ENCODE measurements at places on chromosomes 12 and 14.
A peak's percentile ranks its signal among the peaks of the same experiment; 100 is the strongest.

DNA sequence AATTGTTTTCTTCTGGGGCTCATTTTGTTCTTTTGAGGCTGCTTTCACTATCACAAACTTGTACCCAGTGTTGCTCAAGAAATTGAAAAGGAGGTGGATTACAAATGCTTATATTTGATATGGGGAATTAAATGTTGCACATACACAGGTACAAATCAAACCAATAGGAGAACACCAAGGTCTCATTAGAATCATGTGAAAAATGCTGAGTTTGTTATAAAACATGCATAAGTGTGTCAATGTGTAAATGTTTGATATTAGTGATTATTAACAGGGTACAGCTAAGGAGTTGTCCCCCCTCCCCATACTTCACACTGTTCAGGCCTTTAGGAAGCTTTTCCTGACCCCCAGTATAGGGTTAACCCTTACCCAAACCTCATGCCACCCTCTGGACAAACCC, 971.2 kb upstream of the SEL1L start:
- DNase-seq = no peak

GRCh38 chr12:74043343-74043742, 494.3 kb upstream of the ATXN7L3B start:
- no peak for DNase-seq

DNA sequence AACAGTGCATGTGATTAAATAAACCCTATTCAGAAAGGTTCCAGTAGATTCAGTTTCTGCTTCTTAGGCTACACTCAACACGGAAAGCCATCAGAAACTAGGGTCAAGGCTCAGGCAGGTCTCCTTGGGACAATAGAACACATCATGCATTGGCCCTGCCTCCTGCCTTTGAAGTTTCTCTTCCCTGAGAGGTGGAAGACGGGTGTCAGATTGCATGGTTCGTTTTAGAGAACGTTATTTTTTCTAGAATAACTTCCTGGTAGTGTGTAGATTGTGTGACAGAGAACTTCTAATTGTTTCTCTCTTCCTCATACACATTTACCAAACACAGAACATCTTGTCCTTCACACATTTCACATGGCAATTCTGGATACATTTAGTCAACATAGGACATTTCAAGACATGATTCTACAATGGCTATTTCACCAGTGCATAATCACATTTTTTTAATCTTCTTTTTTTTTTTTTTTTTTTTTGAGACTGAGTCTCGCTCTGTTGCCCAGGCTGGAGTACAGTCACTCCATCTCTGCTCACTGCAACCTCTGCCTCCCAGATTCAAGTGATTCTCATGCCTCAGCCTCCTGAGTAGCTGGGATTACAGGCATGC, 106.6 kb upstream of the AMN1 start:
- no peak for DNase-seq

GRCh38 chr14:68377459-68377858, 415.4 kb downstream of the ZFP36L1 start:
- no peak for DNase-seq

GRCh38 chr14:88481794-88482193, 73.0 kb downstream of the PTPN21 start:
- DNase-seq = no peak

DNA sequence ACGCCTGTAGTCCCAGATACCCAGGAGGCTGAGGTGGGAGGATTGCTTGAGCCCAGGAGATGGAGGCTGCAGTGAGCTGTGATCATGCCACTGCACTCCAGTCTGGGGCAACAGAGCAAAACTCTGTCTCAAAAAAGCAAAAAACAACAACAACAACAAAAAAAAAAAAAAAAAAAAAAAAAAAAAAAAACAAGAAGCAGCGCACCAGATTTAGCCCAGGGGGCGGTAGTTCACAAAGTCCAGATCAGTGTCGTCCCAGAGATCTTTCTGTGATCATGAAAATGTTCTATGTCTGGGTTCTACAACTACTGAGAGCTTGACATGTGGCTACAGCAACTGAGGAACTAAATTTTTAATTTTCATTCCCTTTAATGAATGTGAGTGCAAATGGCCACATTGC, 27.4 kb downstream of the OAS2 start:
- no peak for DNase-seq

DNA sequence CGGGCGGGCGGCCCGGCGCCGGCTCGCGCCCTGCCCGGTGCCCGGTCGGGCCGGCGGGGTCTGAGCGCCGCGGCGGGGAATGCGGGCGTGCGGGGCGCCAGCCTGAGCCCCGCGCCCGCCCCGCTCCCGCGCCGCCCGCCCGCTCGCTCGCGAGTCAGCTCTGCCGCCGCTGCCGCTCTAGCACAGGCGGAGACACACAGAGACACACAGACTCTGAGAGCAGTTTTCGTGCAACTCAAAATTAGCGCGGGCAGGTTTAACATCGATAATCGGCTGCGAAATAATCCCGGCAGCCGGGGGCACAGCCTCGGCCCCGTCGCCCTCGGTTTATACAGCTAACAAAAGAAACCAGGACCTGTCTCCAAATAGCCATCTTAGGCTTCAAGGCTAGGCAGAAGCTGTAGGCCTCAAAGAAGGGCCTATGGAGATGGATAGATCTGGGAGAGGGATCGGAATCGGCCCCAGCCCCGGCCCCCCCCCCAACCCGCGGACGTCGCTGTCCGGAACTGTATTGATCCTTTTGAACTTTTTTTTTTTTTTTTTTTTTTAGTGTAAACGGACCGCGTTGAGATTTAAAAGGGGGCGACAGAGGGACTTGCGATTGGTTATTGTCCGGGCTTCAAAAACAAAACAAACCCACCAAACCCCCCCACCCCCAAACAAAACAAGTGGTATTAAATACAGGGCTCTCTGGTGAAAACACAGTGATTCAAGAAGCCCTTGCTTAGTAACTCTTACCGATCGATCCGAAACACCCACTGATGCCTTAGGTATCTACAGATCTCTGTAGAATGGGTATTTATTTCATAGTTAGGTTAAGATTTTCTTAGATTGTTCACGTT, 1.1 kb downstream of the ARID2 start:
- DNase-seq = peak; percentile 67

- DNase-seq = no peak
These were observed 22.4 kb upstream of the FKBP4 start for GRCh38 chr12:2772370-2772769.

- DNase-seq = no peak
These were observed 30.3 kb upstream of the INSM2 start for GRCh38 chr14:35503646-35504045.

GRCh38 chr12:56922031-56922430, 12.2 kb downstream of the SDR9C7 start:
- DNase-seq = no peak

DNA sequence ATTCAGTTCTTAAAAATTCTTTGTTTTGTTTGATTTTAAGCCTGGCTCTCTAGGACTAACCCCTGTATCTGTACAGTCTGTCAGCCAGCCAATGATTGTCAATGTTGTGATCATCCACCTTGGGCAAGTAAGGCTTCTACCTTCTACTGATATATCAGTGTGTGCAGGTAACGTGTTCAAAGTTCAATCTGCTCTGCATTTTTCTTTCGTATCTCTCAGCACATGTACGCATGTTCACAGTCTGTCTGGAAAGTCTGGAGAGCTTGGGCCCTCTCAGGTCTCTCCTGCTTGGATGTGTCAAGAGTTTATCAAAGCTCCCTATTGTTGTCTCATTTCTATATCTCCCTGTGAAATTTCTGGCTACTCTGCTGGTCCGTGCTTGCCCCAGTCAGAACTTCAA, 138.6 kb upstream of the VRK1 start:
- no peak for DNase-seq

DNA sequence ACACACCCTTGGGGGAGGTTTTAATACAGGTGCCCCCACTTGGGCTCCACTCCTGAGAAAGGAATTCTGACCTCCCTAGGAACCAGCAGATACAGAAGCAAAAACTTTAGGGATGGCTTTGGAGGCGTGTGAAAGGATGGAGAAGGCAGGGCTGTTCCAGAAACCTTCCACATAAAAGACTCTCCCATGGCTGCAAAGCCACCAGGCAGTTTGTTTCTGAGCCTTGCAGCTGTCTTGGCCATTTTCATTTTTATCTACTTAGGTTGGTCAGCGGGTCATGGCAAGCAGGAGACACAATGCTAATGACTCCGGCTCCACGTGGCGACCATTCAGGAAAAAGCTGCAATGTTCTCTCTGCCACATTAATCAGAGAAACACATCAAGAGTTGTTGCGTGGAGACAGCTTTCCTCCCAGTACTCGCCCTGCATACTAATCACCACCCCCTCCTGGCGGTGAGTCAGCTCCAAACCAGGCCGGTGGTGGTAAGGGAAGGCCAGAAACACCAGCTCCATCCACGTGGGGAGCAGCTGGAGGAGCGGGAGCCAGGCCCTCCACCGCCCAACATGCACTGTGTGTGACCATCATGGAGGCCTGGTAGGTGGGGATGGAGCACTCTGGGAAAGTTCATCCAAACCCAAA, 30.9 kb upstream of the IRF2BPL start:
- DNase-seq = no peak

DNA sequence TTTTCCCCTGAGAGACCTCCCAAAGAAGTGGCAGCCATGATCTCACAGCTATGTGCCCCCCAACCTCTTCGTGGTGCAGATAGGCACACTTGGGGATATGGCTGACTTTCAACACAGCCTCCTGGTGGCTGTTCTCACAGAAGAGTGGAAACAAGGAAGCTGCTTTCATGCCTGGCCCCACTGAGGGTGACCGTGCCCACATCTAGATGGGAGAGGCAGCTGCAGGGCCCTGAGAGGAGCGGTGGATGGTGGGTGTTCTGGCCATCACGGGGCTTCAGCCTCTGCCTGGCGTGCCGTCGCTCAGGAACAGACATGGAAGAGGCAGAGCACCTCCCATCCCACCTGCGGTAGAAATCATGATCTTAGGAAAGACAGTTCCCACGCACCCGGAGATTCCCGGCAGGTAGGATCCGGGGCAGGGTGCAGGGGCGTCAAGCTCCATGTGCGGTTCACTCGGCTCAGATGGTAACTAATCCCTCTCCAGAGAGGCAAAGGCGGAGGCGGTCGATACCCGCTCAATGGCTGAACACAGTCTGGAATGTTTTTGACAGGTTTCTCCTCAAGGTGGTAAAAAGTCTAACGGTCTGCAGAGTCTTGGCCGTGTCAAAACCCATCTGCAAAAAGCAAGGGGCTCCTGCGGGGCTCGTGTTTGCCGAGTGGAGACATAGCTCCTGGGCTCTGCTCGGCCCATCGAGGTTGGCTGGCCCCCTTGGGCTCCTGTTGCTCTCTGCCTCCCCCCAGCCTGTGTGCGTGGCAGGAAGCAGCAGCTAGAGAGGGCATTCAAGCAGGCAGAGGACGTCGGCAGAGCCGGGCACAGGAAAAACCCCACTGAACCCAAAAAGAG, 225.2 kb upstream of the RTL1 start:
- DNase-seq = no peak

GRCh38 chr12:115209230-115209629, 525.3 kb upstream of the TBX3 start:
- no peak for DNase-seq

DNA sequence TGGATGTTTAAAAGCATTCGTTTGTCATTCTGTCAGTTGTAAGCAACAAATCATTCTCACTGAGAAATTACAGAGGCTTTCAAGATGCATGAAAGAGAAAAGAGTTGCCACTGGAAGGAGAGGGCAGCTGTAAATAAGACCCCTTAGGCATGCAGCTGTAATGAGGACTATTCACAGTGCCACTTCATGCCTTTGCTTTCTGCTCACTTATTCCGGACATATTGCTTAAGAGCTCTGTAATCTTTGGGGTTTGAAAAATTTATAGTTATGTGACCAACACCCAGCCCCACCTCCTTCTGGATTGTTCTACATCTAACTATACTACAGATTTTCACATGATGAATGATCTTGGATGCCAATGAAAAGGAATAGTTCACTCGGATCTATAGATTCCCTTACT, 194.8 kb upstream of the DCN start:
- no peak for DNase-seq

DNA sequence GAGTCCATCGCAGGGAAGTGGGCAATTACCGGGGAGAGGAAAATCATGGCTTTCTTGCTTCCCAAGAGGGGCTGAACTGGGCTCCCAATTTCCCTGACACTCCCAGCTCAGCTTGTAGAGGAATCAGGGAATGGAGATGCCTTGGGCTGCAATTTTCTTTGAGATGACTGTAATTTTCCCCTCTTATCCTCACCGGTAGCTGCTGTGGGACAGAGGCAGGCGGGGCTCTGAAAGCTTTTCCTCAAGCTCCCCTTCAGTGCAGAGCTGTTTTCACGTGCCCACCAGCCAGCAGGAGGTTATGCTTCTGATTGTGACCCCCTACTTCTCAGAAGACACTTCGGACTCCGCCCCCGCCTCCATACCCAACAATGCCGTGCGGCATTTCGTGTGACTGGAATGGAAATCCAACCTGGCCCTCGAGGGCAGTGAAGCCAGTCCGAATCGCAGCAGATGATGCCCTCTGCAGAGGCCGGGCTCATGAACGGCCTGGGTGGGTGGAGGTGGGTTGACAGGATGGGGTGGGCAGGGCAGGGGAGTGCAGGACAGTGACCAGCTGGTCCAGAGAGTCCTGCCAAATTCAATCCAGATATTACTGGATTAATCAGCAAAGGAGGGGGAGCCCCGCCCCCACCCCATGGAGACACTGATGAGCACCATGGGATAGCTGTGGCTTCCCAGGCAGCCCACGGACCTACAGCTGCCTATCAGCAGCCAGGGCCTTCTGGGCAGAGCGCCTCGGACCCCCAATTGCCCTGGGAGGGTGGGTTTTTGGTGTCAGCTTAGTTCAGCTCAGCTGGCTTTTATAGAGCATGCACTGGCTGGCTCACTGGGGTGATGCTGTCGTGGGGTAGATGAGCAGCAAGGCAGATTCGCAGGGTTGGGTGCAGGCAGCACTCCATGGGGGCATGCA, 37.6 kb downstream of the RTL1 start:
- DNase-seq = no peak

GRCh38 chr14:26448181-26448855, 149.5 kb downstream of the NOVA1 start:
- no peak for DNase-seq

DNA sequence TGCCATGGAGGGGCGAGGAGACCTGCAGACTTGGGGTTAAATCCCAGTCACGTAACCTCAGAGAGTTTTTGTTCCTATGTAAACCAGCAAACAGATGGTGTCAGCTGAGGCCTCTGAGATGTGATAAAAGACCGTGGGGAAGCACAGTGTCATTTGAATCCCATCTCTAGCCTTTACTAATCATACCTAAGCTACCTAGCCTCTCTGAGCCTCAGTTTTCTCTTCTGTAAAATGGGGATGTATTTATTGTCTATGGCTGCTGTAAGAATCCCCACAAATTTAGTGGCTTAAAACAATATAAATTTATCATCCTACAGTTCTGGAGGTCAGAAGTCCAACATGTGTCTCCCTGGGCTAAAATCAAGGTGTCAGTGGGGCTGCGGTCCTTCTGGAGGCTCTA, 33.9 kb downstream of the FOXN4 start:
- no peak for DNase-seq

All from muscle of arm (tissue), 14 donors.